ENCODE measurements at places on chromosomes 2 and 18.
A peak's percentile ranks its signal among the peaks of the same experiment; 100 is the strongest.

GRCh38 chr2:124193706-124194105 lies 168.6 kb downstream of the CNTNAP5 start:
- no peaks in the 10 kb centered on the region for H3K36me3 ChIP-seq
- no peaks in the 10 kb centered on the region for H3K4me1 ChIP-seq
- H3K4me3 ChIP-seq = no peak overlapping the region
- no peaks in the 10 kb centered on the region for H3K27me3 ChIP-seq
- H3K27ac ChIP-seq = no peak overlapping the region
- no peak for DNase-seq

DNA sequence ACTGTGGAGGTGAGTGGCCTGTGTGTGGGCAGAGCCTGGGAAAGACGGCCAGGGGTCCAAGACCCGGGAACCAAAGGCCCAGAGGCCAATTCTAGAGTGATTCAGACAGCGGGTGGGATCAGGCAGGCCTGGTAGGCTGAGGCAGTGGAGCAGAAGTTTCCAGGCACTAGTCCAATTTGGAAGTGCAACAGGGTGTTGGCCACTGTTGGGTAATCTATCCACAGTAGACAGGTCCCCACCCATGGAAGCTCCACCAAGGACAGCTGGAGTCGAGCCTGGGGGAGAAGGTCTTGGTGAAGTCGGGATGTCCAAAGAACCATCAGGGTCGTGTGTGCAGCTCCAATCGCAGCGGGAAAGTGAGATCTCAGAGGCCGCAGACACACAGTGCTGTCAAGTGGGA lies 125.8 kb upstream of the COPS8 start:
- H3K36me3 ChIP-seq = no peaks in the 10 kb centered on the region
- no peak for DNase-seq
- H3K4me3 ChIP-seq = no peak overlapping the region
- H3K4me1 ChIP-seq = no peaks in the 10 kb centered on the region
- no peak overlapping the region for H3K27ac ChIP-seq

DNA sequence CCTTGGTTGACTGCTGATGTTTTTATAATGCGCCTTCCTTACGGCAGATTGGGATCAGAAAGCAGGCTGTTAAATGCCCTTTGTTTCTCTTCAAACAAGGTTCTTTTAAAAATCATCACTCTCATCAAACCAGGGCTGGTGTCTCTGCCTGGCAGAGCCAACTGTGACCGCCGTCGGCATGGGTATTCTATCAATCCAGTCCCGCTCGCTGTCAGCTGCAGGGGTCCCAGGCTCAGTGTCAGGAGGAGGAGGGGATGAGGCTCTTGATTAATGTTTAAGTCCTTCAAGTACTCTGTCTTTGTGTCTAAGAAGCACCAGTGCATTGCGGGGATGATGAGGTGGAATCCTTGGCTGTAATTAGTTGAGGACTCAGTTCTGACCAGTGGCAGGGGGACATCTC lies 348.1 kb downstream of the RNF144A start:
- no peaks in the 10 kb centered on the region for H3K27me3 ChIP-seq
- no peak for DNase-seq
- H3K4me1 ChIP-seq = no peaks in the 10 kb centered on the region
- H3K4me3 ChIP-seq = no peak overlapping the region
- H3K27ac ChIP-seq = no peak overlapping the region

GRCh38 chr2:42566025-42566424 lies 2.4 kb upstream of the MTA3 start:
- no peak overlapping the region for H3K27ac ChIP-seq

DNA sequence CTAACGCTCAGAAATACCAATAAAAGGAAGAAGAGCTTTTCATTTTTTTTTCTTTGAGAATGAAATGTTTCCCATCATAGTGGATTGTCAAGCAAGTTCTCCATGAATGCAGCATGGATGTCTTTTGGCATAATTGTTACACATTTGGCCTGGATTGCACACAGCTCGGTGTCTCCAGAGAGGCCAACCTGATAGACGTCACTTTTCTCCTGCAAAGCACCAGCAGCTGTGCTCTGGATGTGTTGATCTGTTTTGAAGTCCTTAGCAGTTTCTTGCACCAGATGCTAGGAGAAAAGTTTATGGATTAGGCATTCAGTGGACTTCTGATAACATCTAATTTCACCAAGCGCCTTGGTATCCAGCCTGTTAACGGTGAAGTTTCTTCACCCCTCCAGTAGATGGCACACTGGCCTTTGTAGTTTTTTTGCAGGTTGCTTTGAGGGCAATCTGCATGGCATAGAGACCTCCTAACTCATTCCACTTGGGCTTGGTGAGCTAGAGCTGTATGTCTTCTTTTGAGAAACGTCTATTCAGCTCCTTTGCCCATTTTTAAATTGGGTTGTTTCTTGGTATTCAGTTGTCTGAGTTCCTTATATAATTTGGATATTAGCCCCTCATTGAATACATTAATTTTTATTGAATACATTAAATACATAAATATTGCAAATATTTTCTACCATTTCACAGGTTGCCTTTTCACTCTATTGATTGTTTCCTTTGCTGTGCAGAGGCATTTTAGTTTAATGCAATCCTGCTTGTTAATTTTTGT lies 59.7 kb downstream of the PTH2R start:
- no peak overlapping the region for H3K4me3 ChIP-seq
- H3K27ac ChIP-seq = no peak overlapping the region
- DNase-seq = no peak
- no peaks in the 10 kb centered on the region for H3K4me1 ChIP-seq
- H3K36me3 ChIP-seq = no peaks in the 10 kb centered on the region

DNA sequence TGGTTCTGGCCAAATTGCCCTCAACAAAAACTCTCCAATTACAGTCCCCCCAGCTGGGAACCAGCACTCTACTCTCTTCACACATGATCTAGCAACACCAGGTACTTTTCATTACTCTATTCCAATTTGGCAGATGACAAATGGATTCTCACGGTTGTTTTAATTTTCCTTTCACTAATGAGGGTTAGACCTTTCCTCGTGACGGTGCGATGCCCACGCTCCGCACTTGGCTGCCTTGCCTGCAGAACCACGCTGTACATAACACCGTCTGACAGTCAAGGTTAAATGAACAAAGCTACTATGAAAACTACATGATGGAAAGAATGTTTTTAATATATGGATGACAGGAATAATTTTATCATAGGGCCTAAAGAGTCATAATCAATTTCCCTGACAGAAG lies 141.5 kb downstream of the FBXO15 start:
- H3K4me1 ChIP-seq = no peaks in the 10 kb centered on the region
- no peak for DNase-seq
- no peak overlapping the region for H3K4me3 ChIP-seq
- H3K27ac ChIP-seq = no peak overlapping the region
- H3K27me3 ChIP-seq = no peaks in the 10 kb centered on the region

- no peaks in the 10 kb centered on the region for H3K27me3 ChIP-seq
- no peaks in the 10 kb centered on the region for H3K36me3 ChIP-seq
- no peak overlapping the region for H3K27ac ChIP-seq
- no peaks in the 10 kb centered on the region for H3K4me1 ChIP-seq
Measured at GRCh38 chr2:168816369-168816768, 13.9 kb downstream of the NOSTRIN start.

DNA sequence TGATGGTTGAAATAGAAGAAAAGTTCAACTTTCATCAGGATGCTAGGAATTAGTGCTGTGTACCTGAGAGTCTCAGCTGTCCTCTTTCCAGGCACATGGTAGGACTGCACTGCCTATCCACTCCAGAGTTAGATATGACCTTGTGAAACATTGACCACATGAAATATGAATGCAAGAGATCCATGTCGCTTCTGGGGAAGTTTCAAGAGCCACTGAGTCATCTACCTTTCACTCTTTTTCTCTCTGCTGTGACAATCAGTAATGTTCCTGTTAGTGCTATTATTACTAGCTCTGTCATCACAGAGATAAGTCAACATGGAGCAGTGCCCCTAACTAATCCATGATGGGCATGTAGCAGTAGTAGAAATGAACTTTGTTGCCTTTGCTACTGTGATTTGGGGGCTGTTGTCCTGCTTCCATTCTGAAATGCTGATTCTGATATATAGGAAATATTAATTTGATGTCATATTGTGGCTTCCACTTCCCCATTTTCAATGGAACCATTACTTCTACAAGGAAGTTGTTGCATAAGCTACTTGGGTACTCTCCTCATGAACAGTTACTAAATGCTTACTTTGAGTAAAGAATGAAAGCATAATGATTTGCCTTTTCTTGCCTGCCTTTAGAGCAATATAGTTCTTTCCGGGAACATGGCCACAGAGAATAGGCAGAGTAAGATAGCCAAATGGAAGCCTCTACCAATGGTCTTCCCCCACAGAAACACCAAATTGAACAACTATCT lies 192.8 kb upstream of the ZNF521 start:
- H3K4me3 ChIP-seq = no peak overlapping the region
- H3K4me1 ChIP-seq = no peaks in the 10 kb centered on the region
- no peaks in the 10 kb centered on the region for H3K27me3 ChIP-seq
- DNase-seq = no peak

- no peaks in the 10 kb centered on the region for H3K36me3 ChIP-seq
- no peak overlapping the region for H3K27ac ChIP-seq
- no peak for DNase-seq
- no peak overlapping the region for H3K4me3 ChIP-seq
- H3K27me3 ChIP-seq = no peaks in the 10 kb centered on the region
Measured at GRCh38 chr2:124933883-124934282, 908.8 kb downstream of the CNTNAP5 start.

GRCh38 chr2:207502577-207503198 lies 27.1 kb upstream of the CREB1 start:
- no peak overlapping the region for H3K27ac ChIP-seq
- no peaks in the 10 kb centered on the region for H3K27me3 ChIP-seq
- no peaks in the 10 kb centered on the region for H3K36me3 ChIP-seq
- DNase-seq = no peak

DNA sequence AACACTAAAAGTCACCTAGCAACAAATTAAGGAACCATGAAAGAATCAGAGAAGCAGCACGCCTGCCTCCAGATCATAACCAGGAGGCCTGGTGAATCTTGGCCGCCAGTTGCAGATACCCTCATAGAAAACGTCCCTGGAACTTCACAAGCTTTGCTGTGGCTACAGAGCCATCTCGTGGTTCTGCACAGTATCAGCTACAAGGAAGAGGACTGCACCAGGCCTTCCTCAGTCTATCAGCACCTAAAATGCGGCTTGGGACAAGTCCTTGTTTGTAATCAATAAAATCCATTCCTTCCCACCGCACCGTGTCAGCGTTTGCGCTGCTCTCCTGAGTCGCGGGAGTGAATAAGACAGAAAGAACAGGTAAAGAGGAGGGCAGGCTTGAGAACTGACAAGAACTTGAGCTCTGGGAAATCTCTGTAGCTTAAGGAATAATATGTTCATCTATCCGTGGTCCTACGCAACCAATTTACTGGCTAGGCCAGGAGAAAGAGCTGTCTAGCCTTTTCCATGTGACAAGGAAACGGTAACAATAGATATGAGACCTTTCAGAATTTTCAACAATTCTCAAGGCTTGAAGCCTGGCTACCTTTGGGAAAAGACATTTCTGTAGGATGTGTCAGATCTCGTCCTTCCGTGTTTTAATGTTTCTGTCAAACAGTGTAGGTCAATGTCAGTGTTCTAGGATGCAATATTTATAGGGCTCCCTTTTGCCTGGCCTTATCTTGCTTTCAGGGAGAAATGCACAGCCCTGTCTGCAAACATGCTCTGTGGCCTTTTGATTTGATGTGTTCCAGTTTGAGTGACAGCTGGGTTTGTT lies 128.5 kb upstream of the RAB12 start:
- H3K4me3 ChIP-seq = no peak overlapping the region
- H3K27ac ChIP-seq = no peak overlapping the region
- H3K27me3 ChIP-seq = no peaks in the 10 kb centered on the region
- H3K36me3 ChIP-seq = no peaks in the 10 kb centered on the region
- no peak for DNase-seq

DNA sequence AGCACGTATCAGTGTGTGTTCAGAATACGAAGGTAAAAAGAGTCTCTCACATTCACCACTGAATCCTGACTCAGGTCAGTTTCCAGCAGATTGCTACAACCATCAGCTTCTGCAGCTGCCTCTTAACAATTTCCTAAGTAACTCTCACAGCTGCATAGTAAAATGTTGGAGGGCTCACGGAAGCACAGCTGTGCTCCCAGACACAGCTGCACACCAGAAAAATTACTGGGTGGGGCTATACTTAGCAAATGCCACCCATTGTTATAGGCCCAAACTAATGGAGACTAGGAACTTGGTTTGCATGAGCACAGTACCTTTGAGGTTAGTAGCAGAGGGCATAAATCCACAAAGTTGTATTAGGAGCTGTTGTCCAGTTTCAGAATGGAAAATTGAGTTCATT lies 153.9 kb upstream of the ERBB4 start:
- DNase-seq = no peak
- no peaks in the 10 kb centered on the region for H3K27me3 ChIP-seq

DNA sequence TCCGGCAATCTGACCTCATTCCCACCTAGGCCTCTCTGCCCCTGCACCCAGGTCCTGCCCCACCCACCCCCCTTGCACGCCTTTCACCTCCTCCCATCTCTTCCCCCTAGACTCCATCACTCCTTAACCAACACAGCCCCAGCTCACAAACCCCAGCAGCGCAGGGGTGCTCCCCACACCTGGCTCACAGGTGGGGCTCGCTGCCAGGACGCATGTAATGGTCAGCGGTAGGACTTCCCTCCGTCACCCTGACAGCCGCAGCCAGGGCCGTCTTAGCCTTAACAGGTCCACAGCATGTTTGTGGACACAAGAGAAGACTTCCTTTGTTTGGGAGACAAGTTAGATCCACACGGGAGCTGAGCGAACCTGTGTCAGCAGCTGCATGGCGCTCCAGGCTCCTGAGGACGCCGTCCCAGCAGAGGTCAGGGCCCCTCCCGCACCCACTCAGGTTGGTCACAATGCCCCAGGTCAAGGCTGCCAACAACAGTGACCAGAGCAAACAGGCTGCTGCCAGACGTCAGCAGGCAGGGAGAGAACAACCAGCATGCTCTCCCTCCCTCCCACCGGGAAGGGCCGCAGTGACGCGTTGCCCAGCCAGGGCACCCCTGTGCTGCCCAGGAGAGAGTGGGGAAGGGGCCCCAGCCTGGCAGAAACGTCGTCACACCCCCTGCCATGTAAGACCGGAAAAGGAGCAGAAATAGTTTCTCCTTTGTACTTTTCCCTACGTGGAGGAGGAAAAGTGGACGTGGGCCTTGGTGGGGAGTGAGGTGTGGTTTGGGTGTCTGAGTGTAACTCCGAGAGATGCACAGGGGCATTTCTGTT lies 68.0 kb downstream of the PXDN start:
- peak overlapping the region; percentile 60 for H3K27ac ChIP-seq
- no peaks in the 10 kb centered on the region for H3K27me3 ChIP-seq

- H3K4me1 ChIP-seq = peaks cover 18% of the 10 kb centered on the region
- no peak overlapping the region for H3K4me3 ChIP-seq
- no peaks in the 10 kb centered on the region for H3K27me3 ChIP-seq
- H3K27ac ChIP-seq = no peak overlapping the region
- no peak for DNase-seq
Measured at GRCh38 chr2:191015831-191016230, 1.9 kb upstream of the STAT1 start.

- peaks cover 17% of the 10 kb centered on the region for H3K36me3 ChIP-seq
- DNase-seq = no peak
- H3K27me3 ChIP-seq = no peaks in the 10 kb centered on the region
- H3K27ac ChIP-seq = no peak overlapping the region
- no peak overlapping the region for H3K4me3 ChIP-seq
Measured at GRCh38 chr2:23757686-23758433, 169.1 kb downstream of the ATAD2B start.

Measured in RWPE2 (cell line).